Activated CD4-positive, alpha-beta T cell treated with anti-CD3 and anti-CD28 coated beads, Interleukin-2, amount 50 U/mL, for 4 hours (primary cell): ENCODE measurements at places on chromosomes 11 and 22.

DNA sequence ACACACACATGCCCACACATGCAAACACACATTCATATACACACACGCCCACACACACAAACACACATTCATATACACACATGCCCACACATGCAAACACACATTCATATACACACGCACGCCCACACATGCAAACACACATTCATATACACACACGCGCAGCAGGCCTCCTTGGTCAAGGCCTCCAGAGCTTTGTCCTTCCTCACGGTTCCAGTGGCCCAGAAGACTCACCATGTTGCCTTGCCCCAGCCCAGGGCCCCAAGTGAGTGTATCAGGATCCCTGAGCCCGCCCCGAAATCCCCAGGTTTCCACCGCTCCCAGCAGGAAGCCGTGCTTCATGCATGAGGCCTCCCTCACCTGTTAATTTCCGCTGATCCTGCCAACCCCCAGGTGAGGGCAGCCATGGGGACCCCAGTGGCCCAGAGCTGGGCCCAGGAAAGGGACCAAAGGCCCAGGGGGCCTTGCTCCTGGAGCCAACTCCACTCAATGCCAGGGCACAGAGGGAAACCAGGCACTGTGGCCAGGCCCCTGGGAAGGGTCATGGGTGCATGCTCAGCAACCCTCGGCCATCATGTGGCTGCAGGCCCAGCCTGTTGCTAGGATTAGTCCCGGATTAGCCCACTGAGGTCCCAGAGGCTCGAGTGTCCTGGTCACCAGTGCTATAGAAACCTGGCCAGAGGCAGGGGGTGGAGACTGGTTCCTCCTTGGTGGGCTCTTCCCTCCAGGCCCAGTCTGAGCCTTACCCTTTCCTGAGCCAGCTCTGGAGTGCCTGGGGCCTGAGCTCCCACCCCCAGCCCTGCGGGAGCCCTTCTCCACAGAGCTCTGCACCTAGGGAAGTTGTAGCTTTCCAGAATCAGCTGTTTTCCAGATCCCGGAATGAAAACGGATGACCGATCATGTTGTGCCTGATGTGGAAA, 34.4 kb downstream of the IGF2 start:
- DNase-seq, result no peak

- no peak for DNase-seq
These were observed 5.0 kb downstream of the MOGAT2 start for GRCh38 chr11:75722669-75723042.

DNA sequence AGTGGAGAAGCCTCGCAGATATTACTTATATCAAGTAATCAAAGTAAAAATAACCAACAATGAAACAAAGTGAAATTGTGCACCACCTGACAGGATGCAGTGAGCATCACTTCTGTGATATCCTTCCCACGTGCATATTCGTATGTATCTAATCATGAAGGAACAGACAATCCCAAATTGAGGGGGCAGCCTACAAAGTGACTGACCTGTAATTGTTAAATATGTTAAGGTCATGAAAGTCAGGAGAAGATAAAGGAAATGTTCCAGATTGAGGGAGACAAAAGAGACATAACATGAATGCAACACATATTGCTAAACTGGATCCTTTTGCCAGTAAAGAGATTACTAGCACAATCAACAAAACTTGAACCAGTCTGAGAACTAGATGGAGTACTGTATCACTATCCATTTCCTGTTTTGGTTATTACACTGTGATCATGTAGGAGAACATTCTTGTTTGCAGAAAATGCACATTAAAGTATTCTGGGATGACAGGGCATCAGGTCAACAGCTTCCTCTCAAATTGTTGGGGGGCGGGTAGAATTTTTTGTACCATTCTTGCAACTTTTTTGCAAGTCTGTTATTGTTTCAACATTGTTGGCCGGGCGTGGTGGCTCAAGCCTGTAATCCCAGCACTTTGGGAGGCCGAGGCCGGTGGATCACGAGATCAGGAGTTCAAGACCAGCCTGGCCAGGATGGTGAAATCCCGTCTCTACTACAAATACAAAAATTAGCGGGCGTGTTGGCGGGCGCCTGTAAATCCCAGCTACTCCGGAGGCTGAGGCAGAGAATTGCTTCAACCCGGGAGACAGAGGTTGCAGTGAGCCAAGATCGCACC, 2.0 kb downstream of the SBF2 start:
- DNase-seq, result no peak

DNA sequence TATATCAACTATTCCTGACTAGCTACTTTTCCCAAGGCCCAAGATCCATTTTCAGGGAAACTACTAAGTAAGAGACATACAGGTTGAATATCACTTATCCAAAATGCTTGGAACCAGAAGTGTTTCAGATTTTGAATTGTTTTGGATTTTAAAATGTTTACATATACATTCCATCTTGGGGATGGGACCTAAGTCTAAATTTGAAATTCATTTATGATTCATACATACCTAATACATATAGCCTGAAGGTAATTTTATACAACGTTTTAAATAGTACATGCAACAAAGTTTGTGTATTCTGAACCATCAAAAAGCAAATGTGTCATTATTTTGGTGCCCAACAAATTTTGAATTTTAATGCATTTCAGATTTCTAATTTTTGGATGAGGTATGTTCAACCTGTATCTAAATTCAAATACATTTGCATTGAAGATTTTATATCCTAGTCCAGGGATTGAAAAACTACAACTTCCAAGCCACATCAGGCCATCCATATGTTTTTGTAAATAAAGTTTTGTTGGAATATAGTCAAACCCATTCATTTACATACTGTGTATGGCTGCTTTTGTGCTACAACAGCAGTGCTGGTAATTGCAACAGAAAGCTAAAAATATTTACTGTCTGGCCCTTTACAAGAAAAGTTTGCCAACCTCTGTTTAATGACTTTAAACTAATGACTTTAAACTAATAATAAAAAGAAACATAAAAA, 73.3 kb downstream of the CWF19L2 start:
- no peak for DNase-seq

DNA sequence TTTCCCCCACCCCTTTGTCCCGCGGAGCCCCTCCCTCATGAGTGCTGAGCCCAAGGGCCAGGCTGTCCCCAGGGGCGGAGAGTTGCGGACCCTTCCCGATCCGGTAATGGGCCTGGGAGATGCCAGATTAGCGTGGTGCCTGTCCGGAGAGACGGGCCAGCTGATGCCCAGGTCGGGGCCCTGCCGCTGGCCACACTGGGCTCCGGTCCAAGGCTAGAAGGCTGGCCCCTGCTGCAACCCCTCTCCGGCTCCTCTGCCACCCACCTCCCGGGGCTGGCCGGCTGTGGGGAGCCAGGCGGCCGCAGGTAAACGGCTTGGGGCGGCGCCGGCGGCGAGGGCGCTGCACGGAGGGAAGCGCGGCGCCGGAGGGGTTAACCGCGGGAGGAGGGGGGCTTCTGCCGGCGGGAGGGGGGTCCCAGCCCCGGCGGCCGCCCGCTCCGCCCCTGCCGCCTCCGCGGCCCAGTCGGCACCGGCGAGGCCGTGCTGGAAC, at the start of gene KCNK4:
Gene KCNK4, plus strand, starts transcription at position 41 of the 490 bp plus-strand sequence. CDS start 1,717 bp downstream, outside the sequence.
- DNase-seq, result no peak

- no peak for DNase-seq
These were observed 76.9 kb upstream of the CADM1 start for GRCh38 chr11:115580927-115581680.

GRCh38 chr22:36775586-36775963, 344 bp downstream of the IFT27 start:
- DNase-seq, result peak; percentile 14

DNA sequence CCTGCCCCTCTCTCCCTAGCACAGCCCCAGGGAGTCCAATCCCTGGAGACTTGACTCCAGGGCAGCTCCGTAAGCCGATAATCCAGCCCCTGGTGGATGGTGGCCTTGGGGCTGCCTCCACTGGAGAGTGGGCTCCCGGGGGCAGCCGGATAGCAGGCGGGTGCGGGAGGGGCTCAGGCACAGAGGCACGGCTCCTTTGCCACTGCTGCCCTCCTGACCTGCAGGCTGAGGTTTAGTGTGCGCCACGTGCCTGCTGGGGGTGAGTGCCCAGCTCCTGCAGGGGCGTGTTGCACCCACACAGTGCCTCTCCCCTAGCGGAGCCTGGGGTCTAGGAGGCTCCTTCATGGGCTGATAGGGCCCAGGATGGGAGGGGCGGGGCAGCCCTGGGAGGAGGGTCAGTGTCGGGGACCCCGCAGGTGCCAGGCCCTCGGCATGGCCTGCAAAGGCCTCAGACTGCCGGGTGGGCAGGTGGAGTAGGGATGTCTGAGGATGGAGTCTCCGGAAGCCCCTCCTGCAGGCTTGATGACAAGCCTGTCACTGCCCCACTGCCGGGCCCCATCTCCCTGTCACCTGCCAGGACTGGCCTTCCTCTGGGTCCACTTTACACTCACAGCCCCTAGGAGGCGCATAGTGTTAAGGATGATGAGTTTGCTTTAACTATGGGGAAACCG, 5.6 kb downstream of the DUSP8 start:
- no peak for DNase-seq

- DNase-seq, result no peak
These were observed 17.1 kb upstream of the TOLLIP start for GRCh38 chr11:1326435-1327063.

DNA sequence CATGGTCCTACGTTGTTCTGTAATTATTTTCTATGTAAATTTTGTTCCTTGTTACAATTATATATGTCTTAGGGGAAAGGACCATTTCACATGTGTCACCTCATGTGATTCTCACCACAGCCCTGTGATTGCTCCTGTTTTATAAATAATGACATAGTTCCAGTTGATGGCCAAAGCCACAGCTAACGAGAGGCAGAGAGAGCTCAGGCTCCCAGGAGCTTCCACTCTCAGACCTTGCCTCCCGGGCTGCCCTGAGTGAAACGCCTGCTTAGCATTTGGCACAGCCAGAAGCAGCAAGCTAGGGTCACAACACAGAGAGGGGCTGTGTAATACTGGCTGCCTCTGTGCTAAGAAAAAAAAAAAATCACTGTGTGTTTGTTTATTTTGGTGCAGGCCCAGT, 5.9 kb downstream of the TMEM121B start:
- DNase-seq, result no peak

DNA sequence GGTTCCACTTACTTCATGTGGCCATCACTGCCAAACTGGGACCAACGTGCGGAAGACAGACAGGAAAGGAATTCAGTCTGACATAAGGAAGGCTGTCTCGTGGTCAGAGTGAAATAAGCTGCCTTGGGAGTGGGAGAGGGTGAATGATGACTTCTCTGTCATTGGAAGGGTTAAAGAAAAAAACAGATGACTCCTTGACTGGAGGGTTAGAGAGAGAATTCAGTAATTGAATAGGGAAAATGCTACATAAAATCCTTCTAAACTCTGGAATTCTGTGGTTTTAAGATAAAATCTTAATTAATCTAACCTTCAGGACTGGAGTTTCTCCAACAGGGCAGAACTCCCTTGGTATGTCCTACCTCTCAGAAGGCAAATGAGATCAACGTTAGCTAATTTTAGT, 33.8 kb downstream of the RAB30 start:
- no peak for DNase-seq

- DNase-seq, result peak; percentile 81
These were observed at the start of gene CD44 for GRCh38 chr11:35138943-35139721. Gene CD44, plus strand, starts transcription at chr11:35139171. Its CDS starts 133 bp downstream, at chr11:35139304.

GRCh38 chr11:74388678-74389327, 9.4 kb downstream of the PGM2L1 start:
- peak; percentile 65 for DNase-seq

DNA sequence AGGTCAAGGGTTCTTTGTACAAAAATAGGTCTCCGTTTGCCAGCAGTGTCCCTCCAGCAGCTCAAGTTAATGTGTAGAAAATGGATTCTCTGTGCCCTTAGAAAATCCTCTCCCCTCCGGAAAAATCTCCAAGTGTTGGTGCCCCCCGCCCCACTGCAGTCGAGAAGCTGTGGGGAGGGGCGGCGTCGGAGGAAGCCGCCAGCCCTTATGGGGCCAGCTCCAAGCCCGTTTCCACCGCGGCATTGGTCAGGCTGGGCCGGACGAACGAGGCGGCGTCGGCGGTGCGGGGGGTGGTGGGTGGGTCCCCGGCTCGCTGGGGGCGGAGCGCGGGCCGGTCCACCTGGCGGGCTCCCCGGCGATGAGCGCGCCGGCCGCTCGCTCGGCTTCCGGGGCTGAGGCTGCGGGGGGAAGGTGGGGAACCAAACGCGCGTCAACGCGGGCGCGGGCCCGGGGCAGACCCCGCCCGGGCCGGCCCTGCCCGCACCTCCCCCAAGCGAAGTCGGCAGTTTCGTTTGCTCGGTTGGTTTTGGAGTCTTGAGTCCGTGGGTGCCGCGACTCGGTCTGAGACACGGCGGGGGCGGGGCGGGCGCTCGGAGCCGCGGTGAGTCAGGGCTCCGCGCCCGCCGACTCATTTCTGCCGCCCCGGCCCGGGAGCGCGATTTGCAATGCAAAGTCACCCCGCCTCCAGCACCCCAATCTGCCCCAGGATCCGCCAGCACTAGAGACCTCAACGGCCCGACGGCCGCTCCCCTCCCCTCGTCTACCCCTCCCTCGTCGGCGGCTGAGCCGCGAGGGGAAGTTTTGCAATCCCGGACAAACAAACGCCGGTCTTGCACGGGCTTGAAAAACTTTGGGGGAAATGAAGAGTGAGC, 1.4 kb downstream of the ASCL2 start:
- DNase-seq, result peak; percentile 84

DNA sequence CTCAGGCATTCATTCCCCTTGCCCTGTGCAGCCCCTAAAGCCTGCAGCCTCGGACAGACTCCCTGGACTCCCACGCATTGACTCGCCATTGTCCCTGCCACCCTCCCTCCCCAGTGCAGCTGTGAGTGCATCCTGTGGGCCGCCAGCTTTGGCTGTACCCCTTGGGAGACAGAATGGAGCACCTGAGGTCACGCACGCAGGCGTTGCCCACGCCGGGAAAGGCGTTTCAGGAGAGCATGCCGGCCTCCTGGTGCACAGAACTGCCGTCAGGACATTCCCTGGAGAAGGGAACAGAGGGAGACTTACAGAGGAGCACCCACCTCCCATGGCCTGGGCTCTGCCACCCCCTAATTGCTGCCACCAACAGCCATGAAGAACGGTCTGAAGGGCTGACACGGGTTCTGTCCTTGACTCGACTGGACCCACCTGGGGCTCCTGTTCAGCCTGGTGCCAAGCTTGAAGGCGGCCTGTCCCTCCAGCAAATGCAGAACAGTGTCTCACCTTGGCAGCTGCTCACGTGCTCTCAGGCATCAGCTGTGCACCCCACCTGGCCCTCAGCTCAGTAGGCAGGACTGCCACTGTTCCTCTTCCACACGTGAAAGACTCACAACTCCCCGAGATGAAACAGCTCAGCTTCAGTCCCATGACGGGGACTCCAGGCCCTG, 503.8 kb downstream of the BRD1 start:
- DNase-seq, result no peak

DNA sequence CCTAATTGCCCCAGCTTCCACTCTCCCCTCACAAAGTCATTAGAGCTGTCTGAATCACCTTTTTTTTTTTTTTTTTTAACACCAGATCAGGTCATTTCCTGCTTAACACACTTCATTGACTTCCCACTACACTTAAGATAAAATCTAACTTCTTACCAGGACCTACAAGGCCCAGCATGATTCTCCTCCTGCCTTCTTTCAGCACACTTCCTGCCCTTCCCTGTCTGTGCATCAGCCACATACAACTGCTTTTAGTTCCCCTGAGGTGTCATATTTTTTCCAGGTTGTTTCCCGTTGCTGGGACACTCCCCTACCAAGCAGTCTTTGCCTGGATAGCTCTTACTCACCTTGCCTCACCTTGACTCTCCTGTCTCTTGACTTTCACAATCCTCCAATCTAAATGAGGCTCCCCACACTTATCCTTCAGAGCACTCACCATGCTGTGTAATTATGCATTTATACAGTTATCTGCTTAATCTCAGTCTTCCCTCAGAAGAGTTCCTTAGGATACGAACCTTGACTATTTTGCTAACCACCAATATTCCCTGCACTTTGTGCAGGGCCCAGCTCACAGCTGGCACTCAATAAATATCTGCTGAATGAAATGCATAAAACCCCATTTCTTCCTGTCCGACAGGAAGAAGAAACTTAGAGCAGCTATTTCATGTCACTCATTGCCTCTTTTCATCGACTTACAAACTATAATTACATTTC, 96.6 kb upstream of the AKIP1 start:
- DNase-seq, result no peak
